ENCODE measurements at places on chromosomes 2 and 18.

GRCh38 chr18:29307231-29307630, 1130.3 kb upstream of the CDH2 start:
- DNase-seq = no peak

GRCh38 chr2:227864161-227864756, 7.2 kb upstream of the DAW1 start:
- DNase-seq = no peak

- no peak for DNase-seq
Observed at GRCh38 chr18:36326771-36327170, 29.3 kb downstream of the FHOD3 start.

GRCh38 chr2:165691615-165692014, 102.4 kb downstream of the GALNT3 start:
- no peak for DNase-seq

GRCh38 chr18:33169218-33169617, 271.3 kb downstream of the CCDC178 start:
- DNase-seq = no peak

DNA sequence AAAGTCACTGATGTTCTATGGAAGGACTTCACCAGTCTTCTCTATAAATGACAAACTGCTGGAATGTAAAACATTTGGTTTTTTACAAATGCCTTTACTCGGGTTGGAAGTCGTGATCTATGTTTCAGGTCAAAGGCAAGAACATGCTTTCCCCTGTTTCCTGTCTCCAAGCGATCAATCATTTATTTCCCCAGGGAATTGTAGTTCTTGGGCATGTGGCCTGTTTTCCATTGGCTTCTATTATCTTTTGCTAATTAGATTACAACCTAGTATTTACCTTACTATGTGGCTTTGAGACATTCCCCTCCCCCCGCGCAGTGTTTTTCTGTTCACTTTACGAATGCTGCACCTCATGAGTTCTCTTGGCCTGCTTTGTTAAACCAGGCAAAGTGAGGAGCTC, 684.2 kb downstream of the EPHA4 start:
- no peak for DNase-seq

DNA sequence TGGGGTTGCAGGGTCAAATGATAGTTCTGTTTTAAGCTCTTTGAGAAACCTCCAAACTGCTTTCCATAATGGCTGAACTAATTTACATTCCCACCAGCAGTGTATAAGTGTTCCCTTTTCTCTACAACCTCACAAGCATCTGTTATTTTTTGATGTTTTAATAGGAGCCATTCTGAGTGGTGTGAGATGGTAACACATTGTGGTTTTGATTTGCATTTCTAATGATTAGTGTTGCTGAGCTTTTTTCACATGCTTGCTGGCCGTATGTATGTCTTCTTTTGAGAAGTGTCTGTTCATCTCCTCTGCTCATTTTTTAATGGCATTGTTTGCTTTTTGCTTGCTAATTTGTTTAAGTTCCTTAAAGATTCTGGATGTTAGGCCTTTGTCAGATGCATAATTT, 107.7 kb downstream of the PDE11A start:
- no peak for DNase-seq

GRCh38 chr2:229133155-229133772, 137.8 kb downstream of the PID1 start:
- no peak for DNase-seq

DNA sequence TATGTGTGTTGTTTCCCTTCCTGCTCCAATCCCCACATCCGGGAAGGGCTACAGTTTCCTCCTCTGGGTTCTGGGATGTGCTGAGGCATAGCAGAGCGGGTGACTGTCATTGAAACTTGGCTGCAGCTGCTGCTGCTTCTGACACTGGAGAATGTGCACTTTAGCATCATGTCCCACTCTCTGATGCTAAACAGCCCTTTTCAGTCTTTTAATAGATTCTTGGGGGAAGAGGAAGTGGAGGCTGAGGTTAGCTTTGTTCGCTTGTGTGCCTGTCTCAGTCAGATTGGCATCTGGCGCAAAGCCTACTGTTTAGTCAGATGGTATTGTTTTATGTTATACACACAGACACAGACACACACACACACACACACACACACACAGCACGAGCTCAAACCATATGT, 136.5 kb upstream of the RND3 start:
- DNase-seq = no peak

DNA sequence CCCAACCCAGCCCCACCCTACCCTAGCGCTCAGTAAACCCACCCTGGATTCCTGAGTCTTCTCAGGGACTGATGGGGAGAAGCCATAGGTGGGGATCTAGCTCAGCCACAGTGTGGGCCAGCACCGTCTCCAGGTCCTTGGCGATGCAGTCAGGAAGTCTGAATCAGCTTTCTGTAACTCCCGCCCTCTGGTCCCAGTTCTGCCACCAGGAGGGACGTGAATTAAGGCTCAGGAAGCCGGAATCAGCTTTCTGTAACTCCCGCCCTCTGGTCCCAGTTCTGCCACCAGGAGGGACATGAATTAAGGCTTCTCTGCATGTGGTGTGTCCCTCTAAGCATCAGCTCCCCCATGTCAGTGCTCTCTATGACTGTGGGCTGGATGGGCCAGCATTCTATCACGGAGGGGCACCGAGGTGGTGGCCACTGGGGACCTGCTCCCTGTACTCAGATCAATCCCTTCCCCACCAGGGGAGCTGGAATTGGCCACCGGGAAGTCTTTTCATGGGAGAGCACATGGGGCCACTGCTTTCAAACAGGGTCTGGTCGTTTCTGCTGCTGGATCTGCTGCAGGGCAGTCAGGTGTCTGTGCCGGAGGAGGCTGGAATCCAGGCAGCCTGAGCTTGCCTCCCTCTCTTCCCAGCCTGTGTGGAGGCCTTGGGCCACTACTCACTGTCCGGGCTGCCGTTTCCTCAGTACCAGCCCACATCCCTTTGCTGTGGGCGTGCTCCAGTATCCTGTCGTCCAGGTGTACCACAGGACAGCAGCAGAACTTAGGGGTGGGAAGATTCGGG, 24.7 kb downstream of the ASB18 start:
- no peak for DNase-seq

GRCh38 chr2:206478340-206478739, 35.0 kb downstream of the ADAM23 start:
- no peak for DNase-seq

DNA sequence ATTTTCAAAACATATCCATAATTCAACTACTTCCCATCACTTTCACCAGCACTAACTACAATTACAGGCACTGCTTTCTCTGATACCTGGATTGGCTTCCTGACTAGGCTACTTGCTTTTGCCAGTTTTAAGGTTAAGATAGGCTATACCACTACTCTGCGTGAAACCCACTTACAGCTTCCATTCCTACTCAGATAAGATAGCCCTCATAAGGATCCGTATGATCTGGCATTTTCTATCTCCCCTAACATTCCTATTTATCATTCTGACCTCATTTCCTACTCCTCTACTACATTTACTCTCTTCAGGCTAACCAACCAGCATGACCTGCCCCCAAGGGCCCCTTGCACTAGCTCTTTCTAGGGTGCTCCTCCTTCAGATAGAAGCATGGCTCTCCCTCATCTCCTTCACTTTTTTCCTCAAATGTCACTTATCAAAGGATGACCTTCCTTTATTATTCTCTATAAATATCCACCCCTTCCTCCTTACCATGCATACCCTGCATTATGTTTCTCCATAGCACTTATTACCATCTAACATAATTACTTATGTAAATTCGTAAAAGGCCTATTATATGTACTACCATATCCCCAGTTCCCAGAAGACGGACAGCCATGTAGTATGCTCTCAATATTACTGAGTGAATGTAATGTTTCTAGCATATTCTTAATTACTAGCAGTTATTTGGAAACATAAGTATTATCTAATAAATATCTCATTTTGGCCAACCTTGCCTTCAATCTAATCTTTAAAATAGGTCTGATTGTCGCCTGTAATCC, 4.4 kb downstream of the TIA1 start:
- DNase-seq = no peak

DNA sequence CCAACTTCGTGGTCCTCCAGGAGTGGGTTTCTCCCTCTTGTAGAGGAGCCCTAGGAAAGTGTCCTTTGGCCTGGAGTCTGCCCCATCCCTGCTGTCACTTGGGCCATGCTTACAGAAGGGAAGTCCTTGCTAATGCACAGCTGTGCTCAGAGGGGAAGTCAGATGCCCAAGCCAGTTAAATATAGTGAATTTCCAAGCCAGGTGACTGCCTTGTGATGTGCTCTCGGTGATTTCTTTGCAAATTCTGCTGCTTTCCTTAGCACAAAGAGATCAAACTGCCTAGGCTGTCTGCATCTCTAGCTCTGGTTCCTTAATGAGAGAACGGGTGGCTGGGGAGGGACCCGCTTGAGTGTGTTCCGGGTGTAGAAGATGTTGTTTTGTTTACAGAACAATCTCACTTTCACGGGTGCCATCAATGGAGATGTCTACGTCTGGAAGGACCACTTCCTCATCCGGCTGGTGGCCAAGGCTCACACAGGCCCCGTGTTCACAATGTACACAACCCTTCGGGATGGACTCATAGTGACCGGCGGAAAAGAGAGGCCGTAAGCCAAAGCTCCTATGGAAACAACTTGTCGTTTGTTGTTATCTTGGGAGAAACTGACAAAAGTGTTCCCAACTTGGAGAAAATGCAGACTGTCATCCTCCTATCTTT, 91.4 kb downstream of the RTN4 start:
- DNase-seq = no peak

DNA sequence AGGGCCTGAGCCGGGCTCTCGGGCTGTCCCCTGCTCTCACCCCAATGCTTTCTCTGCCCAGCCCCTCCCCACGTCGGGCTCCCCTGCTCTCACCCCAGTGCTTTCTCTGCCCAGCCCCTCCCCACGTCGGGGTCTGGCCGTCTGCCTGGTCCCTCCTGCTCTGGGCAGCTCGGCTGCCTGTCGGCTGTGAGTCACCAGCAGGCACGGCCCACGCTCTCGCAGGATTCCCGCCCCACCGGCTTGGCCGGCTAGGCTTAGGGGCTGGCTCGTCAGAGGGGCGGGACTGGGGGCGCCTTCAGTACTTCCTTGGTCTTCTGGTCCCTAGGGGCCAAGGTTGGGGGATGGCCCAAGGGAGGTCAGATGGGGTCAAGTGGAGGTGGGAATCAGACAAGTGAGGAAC, 3.3 kb downstream of the BOK start:
- DNase-seq = no peak

DNA sequence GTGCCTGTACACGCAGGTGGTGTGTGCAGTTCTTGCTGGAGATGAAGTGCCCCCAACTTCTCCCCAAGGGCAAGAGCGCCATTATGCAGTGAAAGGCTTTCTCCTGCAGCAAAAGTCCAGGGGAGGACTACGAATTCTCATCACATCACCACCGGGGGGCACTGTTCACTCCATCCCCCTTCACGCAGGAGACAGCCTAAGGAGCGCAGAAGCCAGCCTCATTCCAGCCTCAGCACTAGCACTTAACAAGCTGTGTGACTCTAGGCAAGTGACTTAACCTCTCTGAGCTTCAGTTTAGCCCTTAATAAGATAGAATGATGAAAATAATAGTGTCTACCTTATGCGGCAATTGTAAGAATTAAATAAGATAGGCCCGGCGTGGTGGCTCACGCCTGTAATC, 32.3 kb downstream of the DNMT3A start:
- DNase-seq = peak; percentile 49

- DNase-seq = no peak
Observed at GRCh38 chr2:107808959-107809358, 17.7 kb upstream of the RGPD4 start.

GRCh38 chr2:201127570-201127969, 11.6 kb downstream of the CFLAR start:
- peak; percentile 39 for DNase-seq

DNA sequence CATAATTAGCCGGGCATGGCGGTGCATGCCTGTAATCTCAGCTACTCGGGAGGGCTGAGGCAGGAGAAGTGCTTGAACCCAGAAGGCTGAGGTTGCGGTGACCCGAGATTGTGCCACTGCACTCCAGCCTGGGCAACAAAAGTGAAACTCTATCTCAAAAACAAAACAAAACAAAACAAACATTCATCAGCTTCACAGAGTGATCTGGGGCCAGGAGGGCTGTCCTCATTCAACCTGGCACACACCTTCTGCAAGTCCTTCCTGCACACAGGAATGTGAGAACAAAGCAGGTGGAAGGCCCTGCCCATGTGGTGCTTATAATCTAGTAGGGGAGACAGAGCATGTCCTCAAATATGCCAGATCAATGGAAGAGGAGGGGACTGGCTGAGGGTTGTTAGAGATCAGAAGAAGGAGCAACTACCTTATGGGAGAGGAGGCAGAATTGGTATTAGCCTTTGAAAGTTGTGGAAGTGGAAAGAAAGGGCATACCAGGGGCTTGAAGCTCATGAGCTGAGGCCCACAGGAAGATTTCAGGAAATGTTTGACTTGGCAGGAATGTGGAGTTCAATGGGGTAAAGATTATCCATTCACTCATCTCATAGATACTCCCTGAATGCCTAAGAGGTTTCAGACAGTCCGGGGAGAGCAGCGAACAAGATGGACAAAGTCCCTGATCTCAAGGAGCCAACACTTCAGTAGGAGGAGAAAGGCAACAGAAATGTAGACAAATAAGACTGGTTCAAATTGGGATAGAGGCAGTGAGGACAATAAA, 155.3 kb upstream of the SIX3 start:
- DNase-seq = no peak

DNA sequence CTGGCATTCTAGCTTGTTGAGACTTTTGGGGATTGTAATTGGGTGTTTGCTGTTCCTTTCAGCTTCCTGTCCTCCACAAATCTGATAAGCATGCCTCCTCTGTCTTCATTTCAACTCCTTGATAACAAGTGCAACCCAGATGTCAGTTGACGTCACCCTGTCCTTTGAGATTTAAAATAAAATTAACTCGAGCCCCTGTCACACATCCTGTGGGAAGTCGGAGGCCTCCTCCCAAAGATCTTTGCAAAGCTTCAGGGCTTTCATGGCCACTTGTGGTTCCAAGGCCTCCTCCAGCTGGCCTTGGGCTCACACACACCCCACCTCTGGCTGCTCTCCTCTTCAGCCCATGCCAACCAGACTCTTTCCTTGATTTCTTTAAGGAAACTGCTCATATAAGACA, 69.9 kb upstream of the ITGA6 start:
- no peak for DNase-seq

DNA sequence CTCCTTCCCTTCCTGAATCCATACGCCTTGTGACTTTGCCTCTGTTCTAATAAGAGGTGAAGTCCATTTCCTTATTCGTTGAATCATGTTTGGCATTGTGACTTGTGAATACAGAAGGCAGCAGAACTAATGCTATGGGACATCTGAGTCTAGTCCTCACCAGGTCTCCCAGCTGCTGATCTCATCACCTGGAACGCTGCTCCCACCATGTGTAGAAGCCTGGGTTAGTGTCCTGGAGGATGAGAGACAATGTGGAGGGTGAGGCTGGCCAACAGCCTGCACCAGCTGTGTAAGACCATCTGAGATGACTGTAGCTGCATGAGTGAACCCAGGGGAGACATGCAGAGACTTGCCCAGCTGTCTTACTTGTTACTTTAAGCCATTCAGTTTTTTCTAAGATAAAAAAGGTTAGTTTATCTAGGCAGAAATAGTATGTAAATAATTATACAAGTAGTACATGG, 3.5 kb upstream of the HAAO start:
- no peak for DNase-seq
